ENCODE measurements at places on chromosomes 13 and 19.

- no peak for DNase-seq
Measured at GRCh38 chr19:11566164-11566563, 7.1 kb upstream of the ELOF1 start.

DNA sequence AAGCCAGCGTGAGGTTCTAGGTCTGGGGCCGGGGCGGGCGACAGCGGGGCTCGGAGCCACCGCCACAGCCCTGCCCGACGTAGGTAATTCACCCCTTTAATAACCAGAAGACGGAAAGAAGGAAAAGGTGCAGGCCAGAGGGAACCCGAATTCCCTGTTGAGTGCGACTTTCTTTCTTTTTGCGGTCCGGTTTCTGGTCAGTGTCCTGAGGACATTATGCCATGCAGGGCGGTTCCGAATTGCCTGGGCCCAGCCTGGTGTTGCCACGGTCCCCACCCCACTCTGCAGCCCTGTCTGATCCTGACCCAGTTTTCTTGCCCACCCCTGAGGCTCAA lies 18.4 kb upstream of the TFDP1 start:
- no peak for DNase-seq

DNA sequence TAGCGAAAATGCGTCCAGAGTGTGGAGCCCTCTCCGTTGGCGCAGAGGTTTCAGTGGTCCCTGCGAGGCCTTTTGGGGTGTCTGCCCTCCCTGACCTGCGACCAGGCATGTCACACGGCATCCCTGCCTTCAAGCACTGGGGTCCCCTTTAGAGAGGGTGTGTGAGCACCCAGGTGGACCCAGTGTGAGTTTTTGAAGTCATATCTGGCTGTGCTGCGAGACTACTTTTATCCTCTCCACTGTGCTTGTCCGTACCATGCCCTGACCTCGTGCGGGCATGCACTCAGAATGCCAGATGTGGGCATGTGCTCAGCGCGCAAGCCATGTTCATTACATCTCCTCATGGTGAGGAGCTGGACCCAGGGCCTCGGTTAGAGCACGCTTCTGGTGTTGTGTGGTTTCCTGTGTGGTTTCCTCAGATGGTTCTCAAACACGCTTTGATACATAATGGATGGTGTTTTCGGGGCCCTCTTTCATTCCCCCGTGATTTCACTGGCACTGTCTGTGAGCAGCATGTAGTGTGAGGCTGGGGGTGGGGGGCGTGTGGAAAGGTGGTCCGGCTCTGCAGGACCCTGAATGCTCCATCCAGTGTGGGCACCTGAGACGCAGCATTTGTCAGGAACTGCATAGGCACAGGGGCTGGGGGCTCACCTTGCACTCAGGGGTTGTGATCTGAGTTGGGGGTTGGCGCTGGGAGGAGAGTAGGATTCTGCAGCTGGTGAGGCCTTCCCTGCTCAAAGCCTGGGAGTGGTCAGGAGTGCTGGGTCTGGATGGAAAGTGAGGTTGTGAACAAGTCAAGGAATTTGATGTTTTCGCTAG lies 2.3 kb downstream of the TFDP1 start:
- no peak for DNase-seq

DNA sequence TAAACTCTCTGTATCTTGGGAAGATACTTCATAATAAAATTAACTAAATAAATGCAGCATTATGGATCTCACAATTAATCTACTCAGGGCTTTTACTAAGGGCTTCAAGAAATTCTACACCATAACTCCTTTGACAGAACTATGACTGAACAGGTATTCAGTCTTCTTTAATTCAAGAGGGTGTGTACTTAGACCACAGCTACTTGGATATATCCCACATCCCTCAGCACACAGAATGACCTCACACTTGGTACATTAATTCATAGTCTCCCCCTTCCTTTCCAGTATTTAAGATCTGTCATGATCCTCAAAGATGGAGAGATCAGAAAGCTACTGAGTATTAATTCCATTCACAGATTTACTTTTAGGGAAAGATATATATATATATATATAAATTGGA lies 11.6 kb downstream of the DIAPH3 start:
- no peak for DNase-seq

DNA sequence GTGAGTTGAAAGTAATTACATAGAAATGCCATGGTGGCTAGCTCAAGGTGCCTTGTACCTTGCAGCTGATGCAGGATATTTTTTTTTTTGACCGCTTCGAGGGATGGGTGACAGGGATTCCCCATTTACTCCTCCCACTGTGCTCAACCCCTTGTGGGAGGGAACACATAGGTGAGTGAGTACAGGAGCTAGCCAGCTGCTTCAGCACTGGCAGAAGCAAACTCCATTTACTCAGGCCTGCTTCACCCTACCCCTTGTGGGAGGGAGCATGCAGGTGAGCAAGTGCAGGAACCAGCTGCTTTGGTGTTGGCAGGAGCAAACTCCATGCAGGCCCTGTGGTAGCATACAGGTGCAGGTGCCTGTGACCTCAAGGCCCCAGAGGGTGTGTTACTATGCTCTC lies 330.1 kb downstream of the TDRD3 start:
- no peak for DNase-seq

DNA sequence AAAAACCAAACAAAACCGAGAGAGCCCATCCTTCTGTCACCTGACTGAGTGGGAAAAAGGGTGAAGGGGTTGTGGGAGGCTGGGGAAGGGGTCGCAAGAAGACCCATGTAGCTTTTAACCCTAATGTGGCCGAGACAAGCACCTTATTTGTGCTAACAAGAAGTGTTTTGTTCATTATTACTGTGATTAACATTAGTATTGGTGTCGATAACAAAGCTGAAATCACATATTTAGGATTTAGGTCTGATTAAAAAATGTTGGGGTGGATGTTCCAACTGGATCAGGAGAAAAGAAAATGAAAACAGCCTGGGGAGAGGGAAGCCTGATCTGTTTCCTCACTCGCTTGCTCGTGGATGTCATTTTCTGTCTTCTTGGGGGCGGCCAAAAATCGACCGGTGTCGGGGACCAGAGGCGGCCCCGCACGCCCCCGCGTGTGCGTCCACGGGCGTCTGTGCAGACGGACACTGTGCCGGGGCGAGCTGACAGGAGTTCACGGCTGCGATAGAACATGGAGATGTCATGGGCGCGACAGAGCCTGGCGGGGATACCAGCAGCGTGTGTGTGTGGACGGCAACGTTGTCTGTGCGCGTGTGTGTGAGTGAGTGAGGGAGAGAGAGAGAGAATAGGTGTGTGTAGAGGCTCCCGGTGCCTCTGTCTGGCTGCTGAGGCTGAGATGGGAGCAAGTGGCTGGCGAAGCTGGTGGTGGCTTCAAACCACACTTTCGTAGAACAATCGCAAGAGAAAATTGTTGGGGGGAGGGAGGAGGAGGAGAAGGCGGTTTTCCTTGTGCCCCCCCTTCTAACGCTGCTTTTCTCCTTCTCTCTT lies 29.1 kb downstream of the NFIX start:
- no peak for DNase-seq

DNA sequence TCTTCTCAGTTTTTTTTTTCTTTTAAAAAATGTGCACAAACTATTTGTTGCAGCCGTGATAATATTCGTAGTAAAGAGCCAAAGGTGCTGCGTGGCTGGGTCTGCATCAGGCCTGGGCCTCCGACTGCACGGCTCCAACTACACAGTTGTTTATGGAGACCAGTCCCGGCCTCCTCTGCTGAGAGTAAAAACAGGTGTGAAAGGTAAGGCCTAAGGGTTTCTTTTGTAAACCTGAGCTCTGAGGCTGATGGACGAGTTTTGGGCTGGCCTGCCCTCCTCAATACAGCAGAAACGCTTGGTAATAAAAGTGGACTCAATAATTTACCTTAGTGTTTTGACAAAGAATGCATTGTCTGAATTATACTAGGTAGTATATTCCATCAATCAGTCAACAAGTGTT lies 3.9 kb downstream of the MBNL2 start:
- no peak for DNase-seq

DNA sequence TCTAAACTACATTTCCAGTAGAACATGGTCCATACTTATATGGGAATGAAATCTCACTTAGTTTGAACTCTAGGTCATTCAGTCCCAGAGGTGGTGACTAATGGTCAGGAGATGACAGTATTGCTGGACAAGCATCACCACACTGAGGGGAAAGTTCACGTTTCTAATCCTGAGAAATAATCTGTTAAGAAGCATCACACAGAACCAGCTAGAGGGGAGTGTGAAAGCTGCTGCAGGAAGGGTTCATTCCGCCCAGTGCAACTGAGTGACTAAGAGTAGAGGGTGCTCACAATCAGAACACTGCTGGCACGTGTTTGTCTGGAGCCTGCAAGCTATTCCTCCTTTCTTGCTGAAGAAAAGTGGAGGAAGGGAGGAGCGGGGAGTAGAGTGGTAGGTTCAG lies 2.7 kb downstream of the COL4A1 start:
- DNase-seq: no peak

DNA sequence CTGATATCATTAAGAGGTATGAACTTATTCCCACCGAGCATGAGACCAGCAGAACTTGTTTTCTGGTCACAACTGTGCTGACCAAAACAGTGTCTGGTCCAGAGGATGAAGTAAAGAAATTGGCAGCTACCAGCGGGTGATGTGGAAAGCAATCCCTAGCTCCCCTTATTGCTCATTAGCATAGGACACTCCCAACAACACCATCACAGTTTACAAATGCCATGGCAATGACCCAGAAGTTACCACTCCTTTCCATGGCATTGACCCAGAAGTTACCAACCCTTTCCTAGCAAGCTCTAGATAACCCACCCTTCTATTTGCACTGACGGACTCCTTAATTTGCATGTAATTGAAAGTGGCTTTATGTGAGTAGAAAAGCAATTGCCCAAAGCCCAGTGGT lies 1856.1 kb downstream of the OLFM4 start:
- no peak for DNase-seq

DNA sequence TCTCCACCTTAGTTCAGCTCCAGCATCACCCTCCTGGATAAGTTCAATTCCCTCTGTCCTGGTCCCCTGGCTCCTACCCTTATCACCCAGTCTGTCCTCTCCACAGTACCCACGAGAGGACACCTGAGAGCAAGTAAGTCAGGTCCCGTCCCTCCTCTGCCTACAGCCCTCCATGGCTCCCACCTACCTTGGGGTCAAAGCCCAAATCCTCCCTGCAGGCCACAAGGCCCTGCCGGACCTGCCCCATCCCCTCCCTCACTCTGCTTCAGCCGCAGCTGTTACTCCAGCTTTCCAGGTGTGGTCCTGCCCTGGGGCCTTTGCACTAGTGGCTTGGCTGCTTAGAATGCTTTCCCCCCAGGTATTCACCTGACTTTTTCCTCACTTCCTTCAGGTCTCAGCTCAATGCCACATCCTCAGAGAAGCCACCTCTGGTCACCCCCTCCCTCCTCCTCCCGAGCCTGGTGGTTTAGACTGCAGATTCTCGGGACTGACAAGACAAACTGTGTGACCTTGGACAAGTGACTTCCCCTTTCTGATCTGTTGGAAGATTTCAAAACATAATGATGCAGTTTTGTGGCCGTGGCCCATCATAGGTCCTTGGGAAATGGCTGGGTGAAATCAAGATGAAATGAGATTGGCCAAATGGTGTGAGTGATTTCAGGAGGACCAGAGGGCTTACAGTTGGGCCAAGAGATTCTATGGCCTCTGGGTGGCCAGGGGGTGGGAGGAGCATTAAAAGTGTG lies 3.6 kb downstream of the TUBB4A start:
- DNase-seq: no peak

Measured in muscle of back (tissue), 13 donors.